Cerebellum (tissue), 4 donors: ENCODE measurements at places on chromosomes 13 and 19. TPM values are rescaled to one million over a fixed set of nuclear protein-coding genes. Genes with fewer than 3 reads are reported as not detected.

GRCh38 chr13:41900918-41901317 lies 60.0 kb downstream of the VWA8 start:
- DNase-seq, result no peak

DNA sequence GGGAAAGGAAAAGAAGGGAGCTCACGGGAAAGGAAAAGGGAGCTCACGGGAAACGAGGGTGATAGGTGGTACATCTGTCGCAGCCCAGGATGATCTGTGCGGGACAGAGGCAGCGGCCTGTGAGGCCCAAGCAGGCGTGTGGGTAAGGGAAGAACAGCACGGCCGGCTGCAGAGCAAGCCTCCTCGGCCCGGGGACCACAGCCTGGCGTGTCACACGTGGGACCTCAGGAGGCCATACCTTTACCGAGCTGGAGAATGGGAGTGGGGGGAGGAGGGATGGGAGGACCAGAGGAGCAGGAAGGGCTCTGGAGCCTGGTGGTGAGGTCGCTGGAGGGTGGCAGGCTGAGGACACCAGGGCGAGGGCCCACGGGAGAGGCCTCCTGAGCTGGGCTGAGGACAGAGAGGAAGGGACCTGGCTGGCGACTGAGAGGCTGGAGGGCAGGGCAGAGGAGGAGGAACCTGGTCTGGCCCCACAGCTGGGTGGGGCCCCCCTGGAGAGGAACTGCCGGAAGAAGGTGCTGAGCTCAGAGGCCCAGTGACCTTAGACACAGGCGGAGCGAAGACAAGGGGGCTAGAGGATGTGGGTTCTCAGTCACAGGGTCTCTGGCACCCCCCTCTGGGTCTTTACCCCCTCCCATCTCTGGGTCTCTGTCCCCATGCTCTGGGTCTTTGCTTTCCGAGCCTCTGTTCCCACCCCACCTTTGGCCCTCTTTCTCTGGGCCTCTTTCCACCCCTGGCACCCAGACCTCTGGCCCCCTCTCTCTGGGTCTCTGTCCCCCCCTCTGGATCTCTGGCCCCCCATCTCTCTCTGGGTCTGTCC lies 2.9 kb upstream of the FTL start:
- DNase-seq, result no peak

The TBXA2R gene
- total RNA-seq, result 0.45 TPM

DNA sequence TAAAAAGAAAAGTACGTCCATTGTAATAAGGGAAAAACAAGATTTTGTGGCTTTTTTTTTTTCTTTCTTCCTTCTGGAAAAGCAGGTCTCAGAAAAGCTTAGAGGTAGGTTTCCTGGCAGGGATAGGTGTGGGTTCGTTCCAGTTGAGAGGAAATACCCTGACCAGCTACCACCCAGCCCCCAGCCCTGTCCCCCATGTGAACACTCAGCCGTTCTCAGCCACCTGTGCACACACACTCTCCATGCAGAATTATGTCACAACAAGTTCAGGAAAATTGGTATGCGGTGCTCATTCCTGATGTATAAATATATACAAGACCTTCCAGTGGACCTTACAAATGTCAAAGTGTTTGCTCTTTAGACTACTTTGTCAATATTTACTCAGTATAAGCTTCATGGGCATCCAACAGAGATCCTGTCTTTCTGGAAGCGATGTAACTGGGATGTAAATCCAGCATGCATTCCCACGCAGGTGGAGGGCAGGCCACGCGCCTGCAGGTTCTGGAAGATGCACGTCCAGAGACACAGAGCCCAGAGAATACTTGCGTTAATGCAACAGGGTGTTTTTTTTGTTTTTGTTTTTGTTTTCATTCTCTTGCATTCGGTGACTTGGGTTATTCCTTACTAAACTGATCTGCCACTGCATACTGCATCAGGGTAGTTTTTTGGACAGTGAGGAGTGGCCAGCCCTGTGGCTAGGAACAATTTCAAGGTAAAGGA lies 68.8 kb downstream of the TSHZ3 start:
- no peak for DNase-seq

GRCh38 chr19:5143471-5144411 lies 174.8 kb downstream of the KDM4B start:
- no peak for DNase-seq

- no peak for DNase-seq
These were observed 44.7 kb downstream of the ARHGEF18 start for GRCh38 chr19:7393459-7393858.

The NLRP5 gene
- not detected for total RNA-seq
